ENCODE measurements at places on chromosomes 3 and 15. TPM values are rescaled to one million over a fixed set of nuclear protein-coding genes. Genes with fewer than 3 reads are reported as not detected.
A peak's percentile ranks its signal among the peaks of the same experiment; 100 is the strongest.

GRCh38 chr3:31732548-31732947 is 199.8 kb downstream of the STT3B start:
- DNase-seq = no peak
- H3K4me1 ChIP-seq = peaks cover 11% of the 10 kb centered on the region
- no peaks in the 10 kb centered on the region for H3K36me3 ChIP-seq
- H3K4me3 ChIP-seq = no peak overlapping the region

GRCh38 chr3:81592101-81592500 is 169.3 kb downstream of the GBE1 start:
- no peaks in the 10 kb centered on the region for H3K36me3 ChIP-seq
- no peak overlapping the region for H3K4me3 ChIP-seq
- H3K27ac ChIP-seq = no peak overlapping the region
- H3K4me1 ChIP-seq = no peaks in the 10 kb centered on the region

DNA sequence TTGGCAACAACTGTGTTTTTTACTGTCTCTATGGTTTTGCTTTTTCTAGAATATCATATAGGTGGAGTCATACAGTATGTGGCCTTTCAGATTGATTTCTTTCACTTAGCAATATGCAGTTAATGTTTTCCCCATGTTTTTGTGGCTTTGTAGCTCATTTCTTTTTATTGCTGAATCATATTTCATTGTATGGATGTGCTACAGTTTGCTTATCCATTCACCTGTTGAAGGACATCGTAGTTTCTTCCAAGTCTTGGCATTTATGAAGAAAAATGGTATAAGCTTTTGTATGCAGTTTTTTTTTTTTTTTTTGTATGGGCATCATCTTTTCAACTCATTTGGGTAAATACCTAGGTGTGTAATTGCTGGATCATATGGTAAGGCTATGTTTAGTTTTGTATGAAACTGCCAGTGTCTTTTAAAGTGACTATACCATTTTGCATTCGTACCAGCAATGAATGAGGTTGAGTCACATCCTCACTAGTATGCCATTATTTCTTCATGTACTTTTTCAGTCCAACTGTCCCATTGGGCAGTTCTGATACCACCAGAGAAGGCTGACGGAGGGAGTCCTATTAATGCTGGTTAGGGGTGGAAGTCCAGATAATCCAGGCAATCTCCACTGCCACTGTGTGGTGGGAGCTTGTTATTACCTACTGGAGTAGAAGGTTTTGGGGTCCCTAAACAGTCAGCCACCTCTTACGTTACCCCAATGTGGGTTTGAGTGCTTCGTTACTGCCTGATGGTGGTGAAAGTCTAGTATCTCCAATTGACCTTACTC is 210.5 kb downstream of the DOCK3 start:
- H3K27ac ChIP-seq = no peak overlapping the region
- no peaks in the 10 kb centered on the region for H3K4me1 ChIP-seq
- H3K4me3 ChIP-seq = no peak overlapping the region
- no peaks in the 10 kb centered on the region for H3K36me3 ChIP-seq
- DNase-seq = no peak
- no peaks in the 10 kb centered on the region for H3K27me3 ChIP-seq

DNA sequence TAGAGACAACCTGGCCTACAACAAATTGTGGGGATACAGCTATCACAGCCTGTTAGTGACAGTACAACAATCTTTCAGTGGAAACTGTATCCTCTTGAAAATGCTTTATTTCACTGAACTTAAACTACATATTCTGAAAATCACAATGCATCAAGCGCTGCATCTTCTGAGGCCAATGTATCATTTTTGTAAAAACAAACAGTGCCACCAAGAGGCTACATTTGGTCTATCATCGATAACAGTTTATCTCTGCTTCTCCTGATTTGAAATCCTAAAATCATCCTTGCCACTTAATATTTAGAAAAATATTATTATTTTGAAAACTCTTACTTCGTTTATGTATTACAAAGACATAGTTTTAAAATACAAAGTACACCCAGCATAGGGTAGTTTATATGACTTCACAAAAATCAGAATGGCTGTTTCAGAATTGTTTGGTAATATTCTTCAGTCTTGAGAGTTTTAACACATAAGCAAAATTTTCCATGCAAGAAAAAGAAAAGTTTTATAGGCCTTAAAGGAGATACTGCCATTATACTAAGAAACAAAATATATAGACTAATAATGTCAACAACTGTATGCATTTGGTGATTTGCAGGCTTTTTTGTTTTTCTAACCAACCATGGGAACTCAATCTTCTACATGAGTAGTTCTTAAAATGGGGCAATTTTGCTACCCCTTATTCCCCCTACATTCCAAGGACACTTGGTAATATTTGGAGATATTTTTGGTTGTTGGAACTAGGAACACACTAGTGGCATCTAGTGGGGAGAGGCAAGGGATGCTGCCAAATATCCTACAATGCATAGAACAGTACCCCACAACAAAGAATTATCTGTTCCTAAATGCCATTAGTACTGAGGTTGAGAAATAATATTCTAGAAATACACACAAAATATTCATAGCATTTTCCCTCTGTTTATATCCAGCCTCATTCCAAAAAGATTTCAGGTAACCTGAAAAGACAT is 42.3 kb downstream of the WDR72 start:
- peak; percentile 24 for DNase-seq
- H3K4me3 ChIP-seq = no peak overlapping the region
- H3K36me3 ChIP-seq = no peaks in the 10 kb centered on the region

DNA sequence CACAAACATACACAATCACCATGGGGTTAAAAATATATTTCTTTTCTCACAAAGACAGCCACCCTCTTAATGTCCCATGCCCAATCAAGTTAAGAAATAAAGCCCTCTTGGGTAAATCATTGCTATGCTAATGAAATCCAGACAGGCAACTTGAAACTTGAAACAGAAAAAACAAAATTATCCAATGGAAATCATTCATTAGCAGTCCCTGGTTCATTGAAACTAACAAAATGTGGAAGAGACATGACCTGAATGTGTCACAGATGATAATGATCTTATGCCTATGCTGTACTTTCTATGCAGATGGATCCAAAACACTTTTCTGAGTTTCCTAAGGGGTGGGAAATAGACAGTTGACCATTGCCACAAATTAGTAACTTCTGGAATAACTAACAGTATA is 983.7 kb downstream of the MCTP2 start:
- H3K27ac ChIP-seq = no peak overlapping the region
- H3K27me3 ChIP-seq = no peaks in the 10 kb centered on the region
- no peaks in the 10 kb centered on the region for H3K4me1 ChIP-seq

- no peak overlapping the region for H3K4me3 ChIP-seq
- H3K36me3 ChIP-seq = no peaks in the 10 kb centered on the region
- peak; percentile 80 for DNase-seq
- H3K27me3 ChIP-seq = no peaks in the 10 kb centered on the region
Measured at GRCh38 chr3:20225769-20226168, 39.8 kb upstream of the SGO1 start.

GRCh38 chr3:47989981-47990440 is 26.2 kb downstream of the MAP4 start:
- H3K4me3 ChIP-seq = no peak overlapping the region
- no peaks in the 10 kb centered on the region for H3K36me3 ChIP-seq
- H3K4me1 ChIP-seq = no peaks in the 10 kb centered on the region
- DNase-seq = peak; percentile 82

GRCh38 chr3:58387650-58388546 is 45.7 kb downstream of the PDHB start:
- H3K4me3 ChIP-seq = no peak overlapping the region
- no peaks in the 10 kb centered on the region for H3K27me3 ChIP-seq
- H3K27ac ChIP-seq = peak overlapping the region; percentile 41
- H3K36me3 ChIP-seq = peaks cover 6% of the 10 kb centered on the region
- peak; percentile 91 for DNase-seq

- H3K36me3 ChIP-seq = no peaks in the 10 kb centered on the region
- H3K27me3 ChIP-seq = peaks cover 11% of the 10 kb centered on the region
- H3K4me3 ChIP-seq = no peak overlapping the region
Measured at GRCh38 chr15:76340803-76341365, 4.3 kb downstream of the ISL2 start.

The ASB14 gene
- 0.74 TPM for total RNA-seq

The ATP8B4 gene
- total RNA-seq = 23.1 TPM

The IP6K2 gene
- total RNA-seq = 128 TPM

The FAM174B gene
- total RNA-seq = 59.6 TPM

The ERICH6 gene
- total RNA-seq = 0.49 TPM

The THSD4 gene
- 28.8 TPM for total RNA-seq

The CMTM8 gene
- 15.2 TPM for total RNA-seq

The CKMT1B gene
- not detected for total RNA-seq

The ZPLD1 gene
- not detected for total RNA-seq

The ESYT3 gene
- 38.3 TPM for total RNA-seq

The PROS1 gene
- total RNA-seq = 70.3 TPM
